Activated T-cell treated with anti-CD3 and anti-CD28 coated beads, Interleukin-2, amount 50 U/mL, for 48 hours (primary cell): ENCODE measurements at places on chromosomes 3 and 15.

DNA sequence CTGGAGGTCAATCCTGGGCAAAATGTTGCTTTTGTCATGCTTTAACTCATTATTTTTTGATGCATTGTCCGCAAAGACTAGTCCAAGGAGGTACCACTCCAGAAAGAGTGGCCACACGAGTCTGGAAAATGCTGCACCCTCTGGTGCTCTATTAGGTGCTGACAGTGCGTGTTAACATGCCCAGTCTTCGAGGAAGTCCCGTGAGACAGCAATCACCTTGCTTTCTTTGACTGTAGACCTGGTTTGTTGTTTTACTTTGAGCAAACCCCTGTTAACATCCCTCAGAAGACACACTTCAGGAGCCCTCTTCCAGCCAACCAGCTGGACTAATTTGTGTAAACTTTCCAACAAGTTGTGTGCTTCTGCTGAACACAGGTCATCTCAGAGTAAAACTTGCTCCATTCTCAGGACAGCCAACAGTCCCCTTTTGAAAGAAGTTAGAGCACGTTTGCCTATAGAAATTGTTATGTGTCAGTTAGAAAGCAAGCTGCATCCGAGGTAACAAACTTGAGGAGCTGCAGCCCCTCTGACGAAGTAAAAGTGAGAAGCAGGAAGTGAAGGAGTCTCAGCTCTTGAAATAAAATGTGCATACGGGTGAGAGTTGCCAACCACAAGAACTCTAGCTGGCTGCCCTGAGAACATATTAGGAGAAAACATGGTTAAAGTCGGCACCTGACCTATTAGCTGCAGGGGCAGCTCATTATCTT lies 205.0 kb downstream of the LPP start:
- DNase-seq = peak; percentile 30

DNA sequence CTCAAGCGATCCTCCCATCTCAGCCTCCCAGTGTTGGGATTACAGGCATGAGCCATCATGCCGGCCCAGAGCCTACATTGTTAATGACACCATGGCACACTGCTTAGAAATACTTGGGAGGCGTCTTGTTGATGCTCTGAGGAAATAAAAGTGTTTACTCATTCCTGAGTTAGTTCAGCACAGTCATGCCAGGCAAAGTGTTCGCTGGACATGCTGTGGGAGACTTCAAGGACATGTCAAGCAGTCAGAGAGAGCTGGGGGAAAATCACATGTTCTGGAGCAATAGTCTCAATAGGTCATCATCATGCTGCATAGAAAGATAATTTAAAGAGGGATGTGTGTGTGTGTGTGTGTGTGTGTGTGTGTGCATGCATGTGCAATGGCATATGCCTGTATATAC lies 37.5 kb downstream of the TTC23 start:
- no peak for DNase-seq

DNA sequence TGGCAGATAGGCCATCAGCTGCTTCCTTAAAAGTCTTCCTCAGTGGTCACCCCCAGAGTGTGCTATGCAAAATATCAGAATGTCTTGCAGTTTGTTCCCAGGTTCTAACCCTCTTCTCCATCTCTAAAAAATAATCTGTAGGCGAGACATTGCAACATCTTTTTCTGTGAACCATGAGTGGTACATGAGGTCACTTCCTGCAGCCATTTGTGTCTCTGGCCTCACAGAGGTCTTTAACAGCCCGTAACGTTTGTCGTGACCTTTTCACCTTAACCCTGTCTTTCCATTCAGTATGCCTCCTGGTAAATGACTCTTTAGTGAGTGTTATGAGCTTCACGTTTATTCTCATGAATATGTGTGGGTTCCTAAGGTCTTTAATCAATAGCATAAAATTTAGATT lies 145.4 kb downstream of the KLHL25 start:
- DNase-seq = no peak

- no peak for DNase-seq
Measured at GRCh38 chr3:42180901-42181300, 85.1 kb downstream of the CCK start.

- DNase-seq = no peak
Measured at GRCh38 chr3:157033001-157033400, 126.9 kb downstream of the CCNL1 start.

- no peak for DNase-seq
Measured at GRCh38 chr3:65048151-65048550, 360.4 kb upstream of the ADAMTS9 start.

GRCh38 chr3:161576714-161577510 lies 80.3 kb downstream of the OTOL1 start:
- DNase-seq = no peak

GRCh38 chr3:129756871-129757270 lies 136.6 kb downstream of the TMCC1 start:
- DNase-seq = no peak

- DNase-seq = no peak
Measured at GRCh38 chr3:94004301-94004910, 24.0 kb downstream of the STX19 start.

GRCh38 chr3:184240384-184241140 lies 8.2 kb downstream of the ALG3 start:
- no peak for DNase-seq

DNA sequence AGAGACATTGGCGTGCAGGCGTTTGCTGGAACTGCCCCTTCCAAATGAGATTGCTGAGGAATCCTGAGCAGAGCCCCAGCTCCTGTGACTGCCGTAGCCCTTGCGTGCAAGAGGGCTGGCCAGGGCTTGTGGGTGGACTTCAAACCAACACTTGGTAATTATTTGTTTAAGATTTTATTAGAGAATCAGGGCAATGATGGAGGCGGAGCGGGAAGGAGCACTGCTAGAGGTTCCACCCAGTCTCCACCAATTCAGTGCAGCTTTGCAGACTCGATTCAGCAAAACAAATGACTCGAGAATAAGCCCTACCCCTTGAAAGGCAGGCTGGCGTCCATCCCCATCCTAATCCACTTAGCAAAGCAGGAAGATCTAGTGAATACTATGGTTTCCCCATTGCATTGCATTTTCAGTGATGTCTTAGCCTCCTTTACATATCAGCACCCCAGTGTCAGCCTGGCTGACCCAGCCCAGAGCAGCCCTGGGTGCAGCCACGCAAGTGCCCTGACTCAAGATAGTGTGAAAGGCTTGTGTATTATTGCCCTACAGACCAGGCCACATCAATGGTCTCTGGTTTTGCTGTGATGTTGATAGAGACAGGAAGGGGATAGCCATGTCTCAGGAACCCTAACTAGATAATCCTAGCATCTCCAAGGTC lies 26.0 kb downstream of the GLDN start:
- DNase-seq = no peak

DNA sequence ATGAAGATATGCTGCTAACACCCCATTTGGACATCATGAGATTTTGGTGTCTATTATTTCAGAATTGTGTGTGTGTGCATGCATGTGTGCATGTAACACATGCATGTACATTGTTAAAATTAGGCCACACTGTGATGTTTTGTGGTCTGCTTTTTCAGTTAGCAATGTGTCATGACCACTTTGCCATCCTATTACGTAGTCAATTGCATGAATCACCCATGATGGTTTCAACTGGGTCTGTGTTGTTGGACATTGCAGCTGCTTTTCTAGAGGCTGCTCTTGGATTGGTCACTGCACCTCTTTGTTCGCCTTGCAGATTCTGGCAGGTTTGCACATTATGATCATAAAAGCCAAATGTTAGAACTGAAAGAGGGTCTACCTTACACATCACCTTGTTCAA lies 101.0 kb upstream of the THBS1 start:
- DNase-seq = no peak

DNA sequence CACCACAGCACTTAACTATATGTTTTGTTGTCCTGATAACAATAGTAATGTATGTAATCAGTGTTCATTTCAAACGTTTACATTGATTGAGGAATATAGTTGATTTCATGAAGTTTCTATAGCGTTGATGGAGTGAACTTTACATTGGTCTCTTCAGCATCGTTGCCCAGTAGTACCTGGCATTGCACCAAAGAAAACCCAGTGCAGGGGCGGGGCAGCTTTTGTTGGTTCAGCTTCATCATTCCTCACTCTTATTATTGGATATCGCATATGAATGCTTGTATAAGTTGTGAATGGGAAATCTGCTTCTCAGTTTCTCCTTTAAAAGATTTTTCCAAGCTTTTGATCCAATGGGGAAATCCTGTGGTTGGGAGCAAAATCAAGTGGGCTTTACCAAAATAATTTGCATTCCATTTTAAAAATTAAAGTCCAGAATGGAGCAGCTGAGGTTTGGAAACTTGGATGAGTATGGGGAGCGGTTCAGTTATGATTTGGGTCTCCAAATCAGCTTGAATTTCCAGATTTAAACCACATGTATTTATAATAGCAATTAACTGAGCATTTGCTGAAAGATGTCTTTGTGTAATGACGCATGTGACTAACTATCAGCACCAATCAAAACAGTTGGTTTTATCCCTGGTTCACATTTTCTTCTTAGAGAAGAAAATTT lies 213.7 kb downstream of the ALCAM start:
- no peak for DNase-seq

DNA sequence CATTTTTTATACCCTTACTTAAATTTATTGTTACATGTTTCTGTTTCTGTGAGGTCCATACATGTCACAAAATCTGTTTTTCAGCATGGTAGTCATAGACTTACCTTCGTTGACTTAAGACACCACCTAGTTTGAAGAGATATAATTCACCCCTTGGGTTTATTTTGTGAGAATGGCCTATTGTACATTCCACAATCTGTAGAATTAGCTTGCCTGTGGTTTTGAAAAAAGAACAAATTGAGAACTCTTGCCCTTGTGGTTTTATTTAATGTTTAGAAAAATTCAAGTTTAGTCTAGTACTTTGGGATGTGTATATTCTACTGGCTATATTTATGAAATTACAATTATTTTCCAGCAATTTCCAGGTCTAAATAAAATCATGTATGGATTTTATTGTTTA lies 31.6 kb downstream of the FILIP1L start:
- DNase-seq = no peak

- DNase-seq = no peak
Measured at GRCh38 chr3:48039487-48040190, 23.4 kb upstream of the MAP4 start.

DNA sequence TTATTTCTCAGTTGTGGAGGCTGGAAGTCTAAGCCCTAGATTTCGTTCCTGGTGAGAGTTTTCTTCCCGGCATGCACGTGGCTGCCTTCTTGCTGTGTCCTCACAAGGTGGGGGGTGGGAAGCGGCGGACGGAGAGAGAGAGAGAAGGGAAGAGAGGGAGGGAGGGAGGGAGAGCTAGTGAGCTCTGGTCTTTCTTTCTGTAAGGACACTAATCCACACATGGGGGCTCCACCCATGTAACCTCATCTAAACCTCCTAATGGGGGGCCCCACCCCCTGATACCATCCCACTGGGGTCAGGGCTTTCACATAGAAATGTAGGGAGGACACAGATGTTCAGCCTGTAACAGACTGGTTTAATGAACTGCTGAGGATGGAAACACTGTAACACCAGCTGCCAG lies 7.3 kb downstream of the FBLN2 start:
- DNase-seq = no peak

DNA sequence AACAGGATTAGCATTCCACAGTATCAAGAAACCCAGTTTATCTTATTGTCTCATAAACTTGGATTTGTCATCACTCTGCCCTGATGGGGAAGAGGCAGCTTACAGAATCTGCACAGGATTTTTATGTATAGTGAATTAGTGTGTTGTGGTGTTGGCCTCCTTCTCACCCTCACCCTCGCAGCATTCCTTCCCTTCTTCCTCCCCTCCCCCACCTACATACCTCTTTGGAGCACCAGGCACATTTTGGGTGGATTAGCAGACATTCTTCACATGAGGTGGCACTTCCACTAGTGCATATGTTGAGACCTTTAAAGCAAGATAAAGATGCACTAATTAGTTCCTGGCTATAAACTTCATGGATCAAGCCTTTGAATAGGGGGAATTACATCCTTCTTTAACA lies 13.9 kb downstream of the ITGB5 start:
- no peak for DNase-seq

DNA sequence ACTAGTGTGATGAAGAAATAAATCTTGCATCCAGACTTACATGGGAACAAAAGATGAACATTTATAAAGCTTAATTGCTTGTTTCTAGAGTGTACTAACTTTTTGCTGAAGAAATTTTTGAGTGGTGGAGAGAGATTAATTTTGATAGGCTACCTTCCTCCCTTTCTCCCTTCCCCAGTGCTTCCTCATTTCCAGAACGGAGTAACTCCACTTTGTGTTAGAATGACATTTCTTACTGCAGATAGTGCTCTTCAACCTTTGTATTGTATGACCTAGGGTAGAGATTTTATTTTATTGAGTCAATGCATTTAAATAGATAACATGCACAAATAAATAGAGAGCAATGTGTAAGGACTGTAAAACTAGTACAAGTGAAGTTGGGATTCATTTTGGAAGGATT lies 1.9 kb downstream of the ATP1B3 start:
- no peak for DNase-seq

DNA sequence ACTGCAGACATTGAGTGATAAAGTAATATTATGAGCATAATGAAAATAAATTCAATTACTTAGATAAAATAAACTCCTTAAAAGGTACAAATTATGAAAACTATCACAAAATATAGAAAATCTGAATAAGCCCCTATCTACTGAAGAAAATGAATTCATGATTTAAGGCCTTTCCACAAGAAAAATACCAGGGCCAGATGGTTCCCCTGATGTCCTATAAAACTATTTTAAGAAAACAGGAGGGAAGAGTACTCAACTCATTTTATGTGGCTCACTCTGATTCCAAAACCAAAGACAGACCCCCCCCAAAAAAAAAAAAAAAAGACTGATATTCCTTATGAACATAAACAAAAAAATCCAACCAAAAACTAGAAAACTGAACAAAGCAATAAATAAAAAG lies 59.9 kb downstream of the ADAM10 start:
- DNase-seq = no peak

GRCh38 chr15:81941479-81941878 lies 104.3 kb downstream of the MEX3B start:
- no peak for DNase-seq

- DNase-seq = no peak
Measured at GRCh38 chr3:159501029-159501428, 487.6 kb upstream of the IL12A start.

DNA sequence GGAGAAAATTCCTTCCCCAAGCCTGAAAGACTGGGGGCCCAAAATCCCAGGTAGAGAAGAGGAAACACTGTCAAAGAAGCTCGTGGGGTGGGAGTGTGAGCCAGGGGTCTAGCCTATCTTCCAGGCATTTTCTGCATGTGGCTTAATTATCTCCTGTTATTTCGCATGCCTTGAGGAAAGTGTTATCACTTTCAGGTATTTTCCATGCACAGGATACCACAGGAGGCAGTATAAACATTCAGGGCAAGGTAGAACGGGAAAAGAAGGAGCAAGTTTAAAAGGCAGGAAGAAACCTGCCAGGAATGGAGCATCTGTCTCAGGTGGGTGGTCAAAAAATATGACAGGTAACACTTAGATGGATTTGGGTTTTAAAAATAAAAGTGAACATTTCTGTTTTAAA lies 575.3 kb upstream of the ZNF385D start:
- no peak for DNase-seq

GRCh38 chr3:16816048-16816780 lies 68.5 kb upstream of the PLCL2 start:
- DNase-seq = no peak

- DNase-seq = no peak
Measured at GRCh38 chr3:141643391-141643790, 94.7 kb upstream of the RNF7 start.

GRCh38 chr15:82943176-82943575 lies 9.3 kb downstream of the HOMER2 start:
- DNase-seq = no peak
